ENCODE measurements at places on chromosomes 3 and 15.

- DNase-seq: no peak
Measured at GRCh38 chr3:184639351-184639750, 72.5 kb downstream of the MAGEF1 start.

- DNase-seq: no peak
Measured at GRCh38 chr3:186496016-186496415, 48.2 kb downstream of the CRYGS start.

GRCh38 chr3:32453346-32453745 is 49.3 kb downstream of the CMTM6 start:
- no peak for DNase-seq

- no peak for DNase-seq
Measured at GRCh38 chr15:28252831-28253230, 69.1 kb downstream of the HERC2 start.

GRCh38 chr15:86506401-86506800 is 426.7 kb downstream of the AGBL1 start:
- DNase-seq: no peak

- no peak for DNase-seq
Measured at GRCh38 chr15:62164014-62164395, 1.1 kb downstream of the C2CD4B start.

DNA sequence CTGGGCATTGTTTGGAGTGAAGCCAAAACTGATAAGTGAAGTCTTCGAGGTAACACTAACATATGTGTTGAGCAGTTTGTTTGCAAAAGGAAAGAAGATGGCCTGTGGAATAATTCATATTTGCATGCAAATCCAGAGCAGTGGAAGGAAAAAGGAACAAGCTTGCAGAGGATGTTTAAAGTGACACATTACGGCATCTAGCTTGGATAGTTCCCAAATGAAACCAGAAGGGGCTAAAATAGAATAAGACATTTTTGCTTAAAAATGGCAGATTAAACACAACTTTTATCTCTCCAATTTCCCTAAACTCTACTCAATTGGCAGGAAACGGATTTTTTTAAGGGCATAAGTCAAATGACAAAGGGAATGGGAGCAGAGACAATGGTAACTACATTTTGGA is 25.4 kb upstream of the RYK start:
- DNase-seq: no peak

GRCh38 chr15:58438956-58439355 is 7.2 kb downstream of the LIPC start:
- DNase-seq: peak; percentile 49

GRCh38 chr3:67648701-67649100 is 5.7 kb downstream of the SUCLG2 start:
- no peak for DNase-seq

DNA sequence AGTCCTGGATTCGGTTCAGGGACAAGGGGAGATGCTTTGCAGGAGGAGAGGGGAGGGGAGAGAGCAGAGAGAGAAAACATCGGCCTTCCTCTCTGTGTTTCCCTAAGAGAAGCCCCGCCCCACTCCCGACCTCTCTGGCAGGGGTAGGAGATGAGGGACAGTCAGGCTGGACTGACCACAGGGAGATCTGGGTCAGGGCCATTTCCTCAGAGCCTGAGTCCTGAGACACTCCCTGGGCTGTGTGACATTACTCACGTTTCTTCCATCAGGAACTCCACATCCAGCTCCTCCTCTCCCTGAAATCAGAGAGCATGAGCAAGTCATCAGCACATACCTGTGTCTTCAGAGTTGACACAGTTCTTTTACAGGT is 9.1 kb downstream of the PLA2G4D start:
- DNase-seq: no peak

DNA sequence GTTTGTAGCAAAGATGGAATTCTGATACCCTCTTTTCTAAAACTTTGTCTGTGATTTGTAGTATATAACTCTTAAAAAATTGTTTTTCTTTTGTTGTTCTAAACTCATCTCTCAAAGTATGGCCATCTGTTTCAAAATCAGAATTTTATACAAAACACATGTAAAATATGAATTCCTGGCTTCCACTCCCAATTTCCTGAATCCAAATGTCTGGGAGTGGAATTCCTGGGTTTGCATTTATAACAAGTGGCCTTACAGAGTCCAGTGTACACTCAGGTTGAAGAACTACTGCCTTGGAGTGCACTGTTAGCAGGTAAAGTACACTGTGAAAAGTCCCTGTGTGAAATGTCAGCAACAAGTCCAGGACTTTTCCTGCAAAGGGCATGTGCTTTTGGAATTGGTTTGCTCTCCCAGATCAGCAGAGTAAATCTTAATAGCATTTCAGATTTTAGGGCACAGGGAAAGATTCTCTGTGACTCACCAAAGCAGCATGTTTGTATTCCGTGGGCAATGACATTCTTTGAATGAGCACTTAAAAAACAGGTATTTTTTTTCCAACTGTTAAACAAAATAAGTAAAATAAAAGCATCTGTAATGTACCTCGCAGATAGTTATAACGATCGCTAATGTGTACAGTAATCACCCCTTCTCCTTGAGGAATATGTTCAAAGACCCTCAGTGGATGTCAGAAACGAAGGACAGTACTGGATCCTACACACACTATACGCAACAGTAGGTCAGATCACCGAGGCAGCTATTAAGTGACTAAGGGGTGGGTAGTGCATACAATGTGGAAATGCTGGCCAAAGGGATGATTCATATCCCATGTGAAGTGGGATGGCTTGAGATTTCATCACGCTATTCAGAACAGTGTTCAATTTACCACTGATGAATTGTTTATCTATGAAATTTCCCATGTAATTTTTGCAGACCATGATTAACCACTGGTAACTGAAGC is 2.0 kb upstream of the CLDN16 start:
- no peak for DNase-seq

All from Karpas-422 (cell line).